ENCODE measurements at places on chromosomes 7 and 10. TPM values are rescaled to one million over a fixed set of nuclear protein-coding genes. Genes with fewer than 3 reads are reported as not detected.
A peak's percentile ranks its signal among the peaks of the same experiment; 100 is the strongest.

The KLF14 gene
- total RNA-seq: 0.10 TPM

DNA sequence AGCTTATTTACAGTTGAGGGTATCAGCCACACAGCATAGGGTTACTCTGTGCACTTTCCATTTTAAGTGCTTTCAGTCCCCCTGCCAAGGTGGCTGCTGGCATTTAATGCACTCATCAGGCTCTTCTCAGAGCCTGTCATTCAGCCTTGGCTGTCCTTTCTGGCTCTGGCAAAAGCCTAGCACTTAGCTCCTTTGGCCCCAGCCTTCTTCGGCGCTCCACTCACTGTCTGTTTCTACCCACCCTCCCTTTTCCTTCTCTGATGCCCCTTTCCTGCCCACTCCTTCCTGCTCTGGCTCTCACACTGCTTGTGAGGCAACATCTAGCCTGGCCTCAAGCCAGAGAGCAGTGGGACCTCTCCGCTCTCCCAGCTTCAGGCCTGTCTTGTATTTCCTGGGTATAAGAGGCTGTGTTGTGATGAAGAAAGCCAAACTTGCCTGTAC lies 60.2 kb downstream of the WIPF3 start:
- DNase-seq: peak; percentile 88

GRCh38 chr7:157657741-157658740 lies 321.2 kb downstream of the DNAJB6 start:
- peak; percentile 66 for DNase-seq

GRCh38 chr7:130877236-130877990 lies 143.4 kb upstream of the KLF14 start:
- no peak for DNase-seq

The OR2A2 gene
- not detected for total RNA-seq

The HUS1 gene
- total RNA-seq: 23.1 TPM

DNA sequence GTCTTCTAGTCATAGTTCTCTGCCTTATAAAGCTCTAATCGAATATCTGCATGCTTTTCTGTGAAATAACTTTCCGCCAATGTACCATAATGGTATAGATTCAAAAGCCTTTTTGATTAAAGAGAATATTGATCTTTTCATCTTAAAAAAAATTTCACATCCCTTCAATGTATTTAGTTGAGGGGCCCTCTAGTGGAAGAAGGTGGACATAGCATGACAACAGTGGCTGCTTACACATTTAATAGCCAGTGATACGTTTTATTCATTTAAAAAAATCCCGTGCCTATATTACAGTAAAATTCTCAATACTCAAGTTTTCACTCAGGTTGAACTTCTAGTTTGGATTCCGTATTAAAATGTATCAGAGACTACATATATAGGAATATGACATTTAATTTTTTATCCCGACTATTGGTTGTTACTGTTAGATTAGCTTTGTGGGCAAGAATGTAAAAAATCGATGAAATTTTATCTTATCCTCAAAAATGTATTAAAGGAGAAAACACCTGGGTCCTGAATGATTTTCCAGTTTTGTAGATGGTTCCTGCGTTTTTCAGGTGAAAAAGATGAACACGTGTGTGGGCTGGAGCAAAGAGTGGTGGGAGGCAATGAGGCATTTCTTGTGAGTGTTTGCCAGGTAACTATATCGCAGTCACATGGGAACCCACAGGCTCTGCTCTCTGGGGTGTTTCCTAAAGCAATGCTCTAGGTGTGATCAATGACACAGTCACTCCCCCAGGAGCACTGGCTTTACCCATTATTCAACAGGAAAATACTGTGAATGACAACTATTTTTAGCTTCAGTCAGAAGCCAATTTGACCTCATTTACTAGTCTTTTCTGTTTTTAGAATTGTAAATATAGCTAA lies 24.1 kb upstream of the PNLIP start:
- DNase-seq: no peak

- no peak for DNase-seq
Measured at GRCh38 chr10:112954974-112955581, 5.0 kb downstream of the TCF7L2 start.

DNA sequence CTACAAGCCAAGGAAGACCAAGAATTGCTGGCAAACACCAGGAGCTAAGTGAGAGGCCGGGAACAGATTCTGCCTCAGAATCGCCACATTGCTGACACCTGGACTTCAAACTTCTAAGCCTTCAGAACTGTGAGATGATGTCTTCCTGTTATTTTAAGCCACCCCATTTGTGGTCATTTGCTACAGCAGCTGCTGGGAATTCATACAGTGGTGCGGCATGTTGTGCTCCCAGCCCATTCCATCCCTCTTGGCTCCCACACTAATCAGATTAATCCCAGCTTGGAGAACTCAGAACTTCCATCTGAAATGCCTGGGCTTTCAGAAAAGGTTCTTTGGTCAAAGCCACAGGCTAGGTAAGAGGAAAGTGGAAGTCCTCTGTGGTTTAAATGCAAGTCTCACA lies 24.9 kb downstream of the TCAF1 start:
- no peak for DNase-seq

The MMD2 gene
- total RNA-seq: not detected

GRCh38 chr10:80518143-80518806 lies 19.4 kb upstream of the SH2D4B start:
- peak; percentile 79 for DNase-seq

The COMTD1 gene
- total RNA-seq: 10.0 TPM

The FKBP6 gene
- not detected for total RNA-seq

GRCh38 chr10:82932451-82932850 lies 1057.5 kb downstream of the NRG3 start:
- DNase-seq: no peak

DNA sequence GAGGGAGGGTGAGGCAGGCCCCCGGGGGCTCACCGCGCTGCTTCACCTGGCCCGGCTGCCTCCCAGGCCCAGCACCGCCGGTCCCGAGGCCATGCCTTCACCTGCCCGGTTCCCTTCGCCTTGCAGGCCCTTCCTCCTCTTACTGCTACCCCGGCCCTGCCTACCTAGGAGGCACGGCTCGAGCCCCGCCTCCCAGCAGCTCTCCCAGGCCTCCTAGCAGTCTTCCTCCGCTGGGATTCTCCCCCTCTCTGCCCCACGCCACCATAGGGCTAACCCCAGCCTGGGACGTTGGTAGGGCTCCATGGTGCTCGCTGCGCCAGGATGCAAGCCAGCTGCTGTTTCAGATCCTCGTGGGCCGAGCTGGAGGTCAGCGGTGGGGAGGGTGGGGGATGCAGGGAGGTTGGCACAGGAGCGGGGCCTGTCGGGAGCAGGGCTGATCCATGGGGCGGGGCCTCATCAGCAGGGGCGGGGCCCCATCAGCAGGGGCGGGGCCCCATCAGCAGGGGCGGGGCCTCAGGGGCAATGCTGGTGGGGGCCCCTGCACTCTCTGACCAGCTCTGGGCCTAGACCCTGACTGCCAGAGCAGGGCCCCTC lies 63.3 kb downstream of the RASGEF1A start:
- peak; percentile 77 for DNase-seq

DNA sequence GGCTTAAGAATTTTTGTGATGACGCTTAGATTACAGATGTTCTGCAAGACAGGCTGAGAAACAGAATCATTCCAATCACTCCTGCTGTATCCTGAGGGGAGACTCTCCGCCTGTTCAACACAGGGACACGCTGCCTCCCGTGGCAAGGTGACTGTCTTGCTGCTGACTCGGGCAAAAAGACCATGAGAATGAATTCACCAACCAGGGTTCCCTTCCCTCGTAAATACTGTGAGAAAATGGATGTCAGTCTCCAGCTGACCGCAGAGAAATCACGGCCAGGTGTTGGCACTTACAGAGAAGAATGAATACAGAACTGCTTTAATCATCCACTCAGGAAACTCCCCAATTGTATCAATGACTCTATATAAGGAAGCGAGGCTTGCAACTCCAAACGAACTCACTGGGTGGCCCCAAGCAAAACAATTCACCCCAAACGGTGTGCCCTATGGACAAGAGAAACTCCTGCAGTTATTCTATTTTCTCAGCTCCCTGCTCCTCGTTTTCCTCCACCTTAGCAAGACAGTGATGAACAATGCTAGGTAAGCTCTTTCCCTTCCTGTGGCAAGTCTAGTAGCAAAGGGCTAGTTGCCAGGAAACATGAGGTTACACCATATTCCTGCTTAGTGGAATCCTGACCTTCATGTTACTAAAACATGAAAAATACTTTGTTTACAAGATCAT lies 22.8 kb downstream of the GNA12 start:
- no peak for DNase-seq

GRCh38 chr10:101237982-101238731 lies 8.9 kb upstream of the LBX1 start:
- DNase-seq: no peak

All from posterior vena cava (tissue), 2 donors.